NCI-H524 treated with DMSO at 0.1 percent for 48 hours (cell line): ENCODE measurements at places on chromosomes 11 and 22.

GRCh38 chr11:299951-300735, 817 bp upstream of the IFITM5 start:
- DNase-seq, result no peak

DNA sequence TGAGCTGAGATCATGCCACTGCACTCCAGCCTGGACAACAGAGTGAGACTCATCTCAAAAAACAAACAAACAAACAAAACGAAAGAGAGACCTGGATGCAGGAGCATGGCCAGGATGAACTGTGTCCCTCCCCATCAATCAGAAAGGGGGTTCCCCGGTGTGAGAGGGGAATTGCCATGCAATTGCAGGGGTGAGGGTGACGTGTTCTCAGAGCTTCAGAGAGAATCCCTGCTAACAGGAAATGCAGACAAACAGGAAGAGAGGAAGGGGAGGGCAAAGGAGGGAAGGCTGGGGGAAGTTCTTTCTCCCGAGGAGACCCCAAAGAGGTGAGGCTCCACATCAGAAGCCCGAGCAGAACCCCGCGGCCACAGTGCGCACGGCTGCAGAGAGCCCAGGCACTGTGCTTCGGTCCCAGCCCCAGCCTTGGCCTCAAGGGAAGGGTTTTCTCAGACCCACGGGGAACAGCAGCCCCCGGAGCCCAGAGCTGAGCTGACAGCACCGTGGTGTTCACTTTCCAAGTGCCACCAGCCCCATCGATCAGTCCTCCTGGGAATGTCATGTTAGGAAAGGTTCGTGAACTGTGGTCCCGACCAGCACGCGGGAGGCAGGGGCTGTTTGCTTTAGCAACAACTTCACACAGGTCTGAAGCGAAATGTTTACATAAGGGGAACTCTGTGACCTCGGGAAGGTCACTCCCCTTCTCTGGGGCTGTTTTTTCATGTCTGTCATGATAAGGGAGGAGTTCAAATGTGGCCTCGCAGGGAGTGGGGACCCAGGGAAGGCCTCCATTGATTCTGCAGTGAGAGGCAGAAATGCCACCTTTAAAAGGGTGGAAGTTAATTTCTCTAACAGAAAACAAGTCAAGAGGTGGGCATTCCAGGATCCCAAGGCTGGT, 108.0 kb upstream of the ANO1 start:
- no peak for DNase-seq

- no peak for DNase-seq
Measured at GRCh38 chr11:11252403-11252802, 100.6 kb downstream of the CSNK2A3 start.

DNA sequence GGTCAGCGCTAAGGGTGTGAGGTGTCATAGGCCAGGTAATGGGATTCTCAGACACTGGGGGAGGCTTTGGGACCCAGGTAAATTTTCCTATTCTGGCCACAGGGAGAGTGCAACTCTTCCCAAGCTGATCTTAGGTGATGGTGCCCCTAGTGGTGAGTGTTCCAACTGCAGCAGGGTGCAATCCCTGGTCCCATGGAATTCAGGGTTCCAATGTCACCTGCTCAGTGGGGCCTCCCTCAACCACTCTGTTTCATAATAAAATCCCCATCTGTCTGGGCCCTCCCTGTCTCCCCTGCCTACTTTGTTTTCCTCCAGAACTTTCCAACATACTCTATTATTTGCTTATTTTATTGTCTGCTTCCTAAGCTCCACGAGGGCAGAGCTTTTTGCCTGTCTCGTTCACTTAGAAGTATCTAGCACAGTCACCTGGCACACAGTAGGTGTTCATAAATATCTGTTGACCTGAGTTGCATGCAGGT, 2.9 kb upstream of the SGSM1 start:
- no peak for DNase-seq

DNA sequence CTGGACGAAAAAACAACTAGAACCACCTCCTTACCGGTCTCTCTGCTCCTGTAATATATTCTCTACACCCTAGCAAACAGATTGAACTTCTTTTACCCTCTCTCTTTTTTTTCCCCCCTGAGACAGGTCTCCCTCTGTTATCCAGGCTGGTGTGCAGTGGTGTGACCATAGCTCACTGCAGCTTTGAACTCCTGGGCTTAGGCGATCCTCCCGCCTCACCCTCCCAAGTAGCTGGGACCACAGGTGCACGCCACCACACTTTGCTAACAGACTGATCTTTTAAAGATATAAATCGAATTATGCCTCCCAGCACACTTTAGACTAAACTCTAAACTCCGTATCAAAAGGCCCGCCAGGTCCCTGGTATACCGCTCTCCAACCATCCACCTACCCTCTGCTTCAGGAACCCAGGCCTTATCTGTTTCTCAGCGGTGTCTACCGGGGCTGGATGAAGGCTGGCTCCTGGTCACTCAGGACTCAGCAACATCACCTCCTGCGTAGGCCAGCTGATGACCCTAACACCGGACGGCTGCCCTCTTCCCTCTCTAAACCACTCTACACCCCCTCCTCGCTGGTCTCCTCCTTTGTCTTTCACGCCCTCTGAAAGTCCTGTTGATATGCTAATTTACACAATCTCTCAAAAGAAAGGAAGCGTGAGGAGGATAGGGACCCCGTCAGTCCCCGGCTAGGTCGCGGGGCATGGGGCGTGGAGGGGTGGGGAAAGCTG, 745 bp downstream of the C22orf39 start:
- no peak for DNase-seq

GRCh38 chr11:71340086-71340606, 87.8 kb upstream of the SHANK2 start:
- DNase-seq, result no peak

GRCh38 chr11:93942176-93942575, 79.0 kb upstream of the HEPHL1 start:
- DNase-seq, result no peak

DNA sequence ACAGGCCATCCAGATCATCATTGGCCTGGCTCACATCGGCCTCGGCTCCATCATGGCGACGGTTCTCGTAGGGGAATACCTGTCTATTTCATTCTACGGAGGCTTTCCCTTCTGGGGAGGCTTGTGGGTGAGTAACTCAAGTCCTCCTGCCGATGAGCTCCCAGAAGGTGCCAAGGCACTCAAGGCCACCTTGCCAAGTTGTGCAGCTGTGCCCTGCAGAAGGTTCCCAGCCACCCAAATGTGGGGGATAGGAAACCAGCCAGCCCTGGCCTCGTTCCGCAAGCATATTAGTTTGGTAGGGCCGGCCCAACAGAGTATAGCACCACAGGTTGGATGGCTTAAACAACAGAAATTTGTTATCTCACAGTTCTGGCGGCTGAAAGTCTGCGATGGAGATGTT, 4.0 kb downstream of the MS4A8 start:
- DNase-seq, result no peak
